Esophagus mucosa (tissue), 1 donor: ENCODE measurements at places on chromosomes 3 and 15. TPM values are rescaled to one million over a fixed set of nuclear protein-coding genes. Genes with fewer than 3 reads are reported as not detected.
A peak's percentile ranks its signal among the peaks of the same experiment; 100 is the strongest.

The CCDC54 gene
- total RNA-seq: not detected

The LRRC57 gene
- total RNA-seq: 11.6 TPM

The P2RY13 gene
- 0.28 TPM for total RNA-seq

GRCh38 chr15:100111125-100112060 is 230.4 kb downstream of the ADAMTS17 start:
- ATAC-seq: peak; percentile 87

The MAP6D1 gene
- total RNA-seq: 2.0 TPM

GRCh38 chr3:46462111-46462510 is 2.6 kb downstream of the LTF start:
- ATAC-seq: no peak

The ZNF660 gene
- total RNA-seq: 0.16 TPM

DNA sequence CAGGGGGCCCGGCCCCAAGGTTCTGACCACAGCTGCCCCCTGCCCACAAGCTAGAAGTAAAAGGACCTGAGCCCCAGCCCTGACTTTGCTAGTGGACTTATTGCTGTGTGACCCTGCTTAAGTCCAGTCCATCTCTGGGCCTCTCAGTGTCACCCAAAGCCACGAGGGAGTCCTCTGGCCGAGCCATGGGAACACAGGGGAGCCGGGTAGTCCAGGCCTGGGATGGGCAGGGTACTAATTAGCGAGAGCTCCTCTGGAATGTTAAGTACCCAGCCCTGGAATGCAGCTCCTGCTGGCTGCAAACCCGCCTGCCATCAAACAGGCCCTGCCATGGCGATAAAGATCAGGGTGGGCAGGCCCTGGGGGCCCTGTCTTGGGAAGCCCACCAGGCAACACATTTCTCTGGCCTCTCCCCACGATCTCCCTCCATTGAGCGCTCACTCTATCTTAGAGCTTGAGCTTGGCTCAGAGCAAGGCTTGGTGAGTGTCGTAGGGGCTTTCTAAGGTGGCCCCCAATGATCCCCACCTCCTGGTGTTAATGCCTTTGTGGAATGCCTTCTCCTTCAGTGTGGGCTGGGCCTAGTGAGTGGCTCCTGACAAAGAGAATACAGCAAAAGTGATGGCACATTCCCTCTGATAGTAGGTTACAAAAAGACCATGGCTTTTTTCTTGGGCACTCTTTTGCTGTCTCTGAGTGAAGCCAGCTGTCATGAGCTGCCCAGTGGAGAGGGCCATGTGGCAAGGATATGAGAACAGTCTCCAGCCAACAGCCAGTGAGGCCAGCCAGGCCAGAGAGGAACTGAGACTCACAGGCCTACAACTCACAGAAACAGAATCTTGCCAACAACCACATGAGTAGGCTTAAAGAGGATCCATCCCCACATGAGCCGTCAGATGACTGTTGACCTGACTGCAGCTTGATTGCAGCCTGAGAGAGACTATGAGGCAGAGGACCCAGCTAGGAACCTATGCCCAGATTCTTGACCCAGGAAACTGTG is 133.1 kb downstream of the SMAD6 start:
- no peak for ATAC-seq

DNA sequence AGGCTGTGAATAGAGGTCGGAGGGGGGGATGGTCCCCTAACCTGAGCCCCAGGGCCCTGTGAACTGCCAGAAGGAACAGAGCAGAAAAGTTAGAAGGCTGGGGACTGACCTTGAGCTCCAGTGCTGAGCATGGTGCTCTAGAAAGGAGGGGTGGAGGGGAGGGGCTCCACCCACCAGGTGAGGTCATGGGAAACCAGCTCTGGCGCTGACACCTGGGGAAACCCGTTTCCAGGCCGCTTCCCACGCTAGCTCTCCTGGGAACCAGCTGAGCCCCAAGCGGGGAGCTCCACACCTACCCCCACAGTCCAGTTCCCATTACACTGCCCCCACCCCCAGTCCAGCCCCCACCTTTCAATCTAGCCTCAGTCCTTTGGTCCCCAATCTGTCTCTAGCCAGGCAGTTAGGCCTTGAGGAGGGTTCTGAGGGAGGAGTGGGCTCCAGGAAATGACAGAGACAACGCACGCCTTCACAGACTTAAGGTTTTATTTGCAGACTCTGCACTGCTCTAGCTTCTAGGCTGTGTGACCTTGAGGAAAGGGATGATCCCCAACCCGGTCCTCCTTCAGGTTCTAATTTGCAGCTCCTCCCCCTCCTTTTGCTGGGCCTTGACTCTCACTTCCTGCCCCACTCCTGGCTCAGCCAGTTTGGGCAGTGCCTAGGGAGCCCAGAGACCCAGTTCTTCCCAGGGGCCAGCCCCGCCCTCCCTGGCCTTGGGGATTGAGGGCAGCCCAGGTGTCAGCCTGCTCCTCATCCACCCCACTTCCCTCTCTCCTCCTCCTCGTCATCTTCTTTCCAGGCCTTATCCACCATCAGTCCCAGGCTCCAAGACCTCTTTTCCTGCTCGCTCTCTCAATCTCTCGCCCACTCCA is 2.1 kb downstream of the RHOV start:
- peak; percentile 77 for ATAC-seq
